ENCODE measurements at places on chromosomes 16 and 17.

GRCh38 chr17:39937447-39937846 is 9.9 kb downstream of the LRRC3C start:
- no peak for DNase-seq

DNA sequence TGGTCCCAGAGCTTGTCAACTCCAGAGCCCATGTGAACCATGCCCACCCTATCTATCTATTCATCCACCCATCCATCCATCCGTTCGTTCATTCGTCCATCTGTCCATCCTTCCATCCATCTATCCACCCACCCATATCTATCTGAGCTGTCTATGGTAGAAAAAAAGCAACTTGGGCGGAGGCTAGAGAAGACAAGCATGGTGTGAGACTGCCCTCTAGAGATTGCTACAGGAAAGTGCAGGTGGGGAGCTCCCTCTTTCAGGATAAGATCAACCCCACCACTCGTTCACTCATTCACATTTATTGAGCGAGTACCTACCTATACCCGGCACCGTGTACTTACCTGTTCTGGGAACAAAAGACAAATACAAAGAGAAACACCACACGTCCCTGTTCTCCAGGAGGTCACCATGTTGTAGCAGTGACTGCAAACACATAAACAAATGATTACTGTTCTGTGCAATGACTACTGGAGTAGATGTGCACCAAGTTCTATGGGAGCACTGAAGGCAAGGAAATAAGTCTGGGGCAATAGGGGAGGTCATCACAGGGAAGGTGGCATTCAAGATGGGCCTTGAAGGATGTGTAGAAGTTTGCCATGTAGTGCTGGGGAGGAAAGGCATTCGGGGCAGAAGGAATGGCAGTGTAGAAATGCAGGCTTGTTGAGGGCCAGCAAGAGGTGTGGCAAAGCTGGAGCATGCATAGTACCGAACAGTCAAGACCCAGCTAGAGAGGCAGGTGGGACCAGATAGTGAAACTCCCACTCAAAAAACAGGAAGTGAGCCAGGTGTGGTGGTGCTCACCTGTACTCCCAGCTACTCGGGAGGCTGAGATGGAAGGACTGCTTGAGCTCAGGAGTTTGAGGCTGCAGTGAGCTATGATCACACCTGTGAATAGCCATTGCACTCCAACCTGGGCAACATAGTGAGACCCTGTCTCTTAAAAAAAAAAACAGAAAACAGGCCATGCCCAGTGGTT is 13.4 kb upstream of the ATP5MC1 start:
- no peak for DNase-seq

- DNase-seq = no peak
These were observed 121.5 kb downstream of the CCDC182 start for GRCh38 chr17:57623620-57624019.

DNA sequence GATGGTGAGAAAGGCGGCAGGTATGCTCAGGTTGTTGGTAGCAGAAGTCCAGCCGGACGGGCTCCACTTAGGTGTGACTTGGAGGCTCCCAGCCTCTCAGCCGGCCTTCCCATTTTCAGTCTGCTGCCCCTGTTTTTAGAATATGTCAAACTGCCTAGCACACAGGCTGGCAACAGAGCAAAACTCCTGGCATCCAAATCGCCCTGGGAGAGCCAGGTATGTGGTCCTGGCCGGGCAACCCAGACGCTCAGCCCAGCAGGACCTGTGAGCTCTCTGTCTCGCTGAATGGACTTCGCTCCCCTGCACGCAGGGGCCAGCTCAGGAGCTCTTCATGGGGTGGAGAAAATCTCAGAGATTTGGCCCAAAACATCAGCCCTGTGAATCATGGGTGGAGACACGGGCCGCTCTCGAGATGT is 147.9 kb upstream of the CHMP6 start:
- no peak for DNase-seq

DNA sequence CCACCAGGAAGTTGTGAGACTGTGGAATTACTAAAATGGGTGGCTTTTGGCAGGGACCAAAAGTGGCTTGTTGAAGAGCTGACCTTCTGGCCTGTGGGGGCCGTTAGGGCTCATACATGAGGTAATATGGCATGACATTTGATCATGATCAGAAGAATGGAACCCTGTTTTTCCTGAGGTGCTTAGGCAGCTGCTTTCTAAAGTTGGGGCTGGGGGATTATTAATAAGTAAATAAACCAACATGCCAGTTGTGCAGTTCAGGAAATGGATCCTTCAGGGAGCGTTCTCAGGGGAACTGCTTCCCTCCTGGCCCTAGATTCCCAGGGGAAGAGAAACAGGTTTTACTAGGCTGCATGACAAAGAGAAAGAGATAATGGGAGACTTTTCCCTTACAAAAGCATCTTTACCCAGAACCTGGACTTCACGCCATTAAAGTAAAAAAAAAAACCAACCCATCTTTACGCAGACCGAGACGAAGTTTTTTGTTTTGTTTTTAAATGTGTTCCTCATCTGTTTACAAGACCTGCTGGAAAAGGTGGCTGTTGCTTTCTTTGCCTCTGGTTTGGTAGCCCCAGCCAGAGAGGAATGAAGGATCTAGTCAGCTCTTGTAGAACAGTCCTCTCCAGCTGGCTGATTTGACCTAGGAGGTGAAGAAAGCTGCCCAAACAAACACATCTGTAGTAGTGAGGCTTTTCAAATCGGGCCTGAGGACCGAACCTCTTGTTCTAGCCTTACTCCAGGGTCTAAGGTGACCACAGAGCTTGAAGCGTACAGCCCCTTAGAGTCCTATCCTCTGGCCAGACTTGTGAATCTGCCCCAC is 22.7 kb downstream of the YPEL2 start:
- no peak for DNase-seq

- no peak for DNase-seq
These were observed 3.4 kb upstream of the ACSF3 start for GRCh38 chr16:89090182-89090630.

GRCh38 chr16:468068-468821 is 42.8 kb downstream of the RAB11FIP3 start:
- no peak for DNase-seq

DNA sequence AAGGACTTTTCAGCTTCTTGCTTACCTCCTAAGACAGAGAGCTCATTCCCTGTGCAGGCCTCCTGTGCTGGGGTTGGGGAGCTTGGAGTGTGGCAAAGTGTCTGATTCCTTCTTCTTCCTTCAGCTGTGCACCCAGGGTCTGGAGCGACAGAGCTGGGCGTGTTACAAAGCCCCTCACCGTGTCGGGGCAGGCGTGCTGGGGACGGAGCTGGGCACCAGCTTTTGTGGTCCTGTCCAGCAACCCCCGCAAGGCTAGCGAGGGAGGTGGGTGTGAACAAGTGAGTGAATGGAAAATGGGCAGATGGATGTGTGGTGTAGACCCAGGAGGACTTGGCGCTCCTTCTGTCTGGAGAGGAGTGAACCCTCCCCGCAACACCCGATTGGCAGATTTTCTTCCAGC is 23.7 kb downstream of the SOX8 start:
- no peak for DNase-seq

GRCh38 chr16:31427441-31428278 is 500 bp downstream of the COX6A2 start:
- DNase-seq = no peak

GRCh38 chr17:42702446-42702845 is 20.1 kb downstream of the CNTNAP1 start:
- DNase-seq = no peak

DNA sequence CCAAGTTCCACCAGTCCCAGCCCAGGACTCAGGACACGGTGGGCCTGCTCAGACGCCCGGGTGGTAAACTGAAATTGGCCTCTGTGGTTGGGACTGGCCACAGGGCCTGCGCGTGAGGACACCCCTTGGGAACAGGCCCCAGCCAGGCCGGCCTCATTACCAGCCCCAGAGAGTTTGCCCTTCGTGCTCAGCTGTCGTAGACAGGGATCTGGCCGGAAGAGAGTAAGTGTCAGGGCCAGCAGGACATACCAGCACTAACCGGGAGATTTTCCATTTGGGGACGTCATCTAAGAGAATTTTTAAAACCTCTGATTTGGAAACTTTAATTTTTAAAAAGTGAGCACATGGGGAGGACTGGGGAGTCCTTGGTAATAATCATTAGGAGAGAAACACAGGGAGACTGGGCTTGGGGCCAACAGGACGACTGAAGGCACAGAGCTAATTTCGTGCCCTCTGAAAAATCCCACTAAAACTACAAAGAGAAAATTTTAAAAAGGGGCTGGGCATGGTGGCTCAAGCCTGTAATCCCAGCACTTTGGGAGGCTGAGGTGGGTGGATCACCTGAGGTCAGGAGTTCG is 2.4 kb upstream of the RBFOX3 start:
- DNase-seq = no peak

GRCh38 chr16:728131-728889 is 1.4 kb downstream of the HAGHL start:
- peak; percentile 41 for DNase-seq

DNA sequence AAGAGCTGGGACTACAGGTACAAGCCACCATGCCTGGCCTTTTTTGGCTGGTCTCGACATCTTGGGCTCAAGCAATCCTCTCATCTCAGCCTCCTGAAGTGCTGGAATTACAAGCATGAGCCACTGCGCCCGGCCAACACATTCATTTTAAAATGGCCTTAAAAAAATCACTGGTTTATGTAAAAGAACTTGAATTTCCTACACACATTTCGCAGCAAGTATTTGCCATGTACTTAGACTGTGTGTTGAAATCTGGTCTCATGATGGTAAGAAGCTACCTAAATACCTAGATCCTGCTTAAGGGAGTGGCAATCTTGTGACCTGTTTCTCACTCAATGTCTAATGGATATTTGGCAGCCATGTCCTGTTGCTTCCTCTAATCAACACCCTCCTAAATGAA is 8.5 kb upstream of the CYTH1 start:
- DNase-seq = no peak

- DNase-seq = no peak
These were observed 39.2 kb upstream of the IRX3 start for GRCh38 chr16:54325616-54326265.

DNA sequence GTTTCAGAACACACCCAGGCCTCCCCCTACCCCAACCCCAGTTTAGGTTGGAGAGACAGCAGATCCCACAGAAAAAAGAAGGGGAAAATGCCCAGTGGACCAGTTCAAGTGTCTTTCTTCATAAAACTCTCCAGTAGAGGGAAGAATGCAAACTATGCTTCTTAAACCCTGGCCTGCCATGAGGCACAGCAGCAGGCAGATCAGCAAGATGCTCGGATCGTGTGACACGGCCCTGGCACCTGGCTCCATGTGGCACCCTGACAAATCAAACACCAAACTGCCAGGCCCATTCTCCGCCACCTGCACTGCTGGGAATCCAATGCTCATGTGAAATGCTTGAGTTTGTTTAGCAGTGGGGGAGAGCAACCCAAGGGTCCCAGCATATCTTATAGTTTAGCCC is 166.8 kb downstream of the SOX9 start:
- DNase-seq = no peak

GRCh38 chr17:15440347-15440746 is 27.1 kb downstream of the CDRT4 start:
- no peak for DNase-seq

- no peak for DNase-seq
These were observed 4.7 kb upstream of the FAM20A start for GRCh38 chr17:68605914-68606313.

DNA sequence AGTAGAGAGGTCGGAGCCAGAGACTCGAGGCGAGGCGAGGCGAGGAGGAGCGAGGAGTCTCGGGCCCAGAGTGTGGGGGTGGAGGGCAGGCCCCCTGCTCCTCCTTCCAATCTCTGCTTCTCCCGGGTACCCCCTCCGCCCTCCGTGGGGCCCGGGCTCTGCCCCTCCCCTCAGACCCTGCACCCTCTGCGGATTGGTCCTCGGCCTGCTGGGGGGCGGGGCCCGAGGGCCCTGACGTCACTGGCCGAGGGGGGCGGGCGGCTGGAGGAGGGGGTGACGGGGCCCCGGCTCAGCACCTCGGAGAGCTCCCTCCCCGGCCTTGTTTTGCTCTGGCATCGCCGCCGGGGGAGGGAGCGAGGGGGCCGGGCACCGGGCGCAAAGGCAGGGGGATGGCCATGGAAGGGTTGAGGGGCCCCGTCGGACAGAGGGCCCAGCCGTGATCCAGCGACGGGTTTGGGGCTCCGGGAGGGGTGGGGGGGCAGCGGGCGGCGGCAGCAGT is at the start of gene RUNDC3A:
RUNDC3A (plus strand) TSS at position 282 of the 499 bp plus-strand sequence. CDS start 232 bp downstream, outside the sequence.
- no peak for DNase-seq

DNA sequence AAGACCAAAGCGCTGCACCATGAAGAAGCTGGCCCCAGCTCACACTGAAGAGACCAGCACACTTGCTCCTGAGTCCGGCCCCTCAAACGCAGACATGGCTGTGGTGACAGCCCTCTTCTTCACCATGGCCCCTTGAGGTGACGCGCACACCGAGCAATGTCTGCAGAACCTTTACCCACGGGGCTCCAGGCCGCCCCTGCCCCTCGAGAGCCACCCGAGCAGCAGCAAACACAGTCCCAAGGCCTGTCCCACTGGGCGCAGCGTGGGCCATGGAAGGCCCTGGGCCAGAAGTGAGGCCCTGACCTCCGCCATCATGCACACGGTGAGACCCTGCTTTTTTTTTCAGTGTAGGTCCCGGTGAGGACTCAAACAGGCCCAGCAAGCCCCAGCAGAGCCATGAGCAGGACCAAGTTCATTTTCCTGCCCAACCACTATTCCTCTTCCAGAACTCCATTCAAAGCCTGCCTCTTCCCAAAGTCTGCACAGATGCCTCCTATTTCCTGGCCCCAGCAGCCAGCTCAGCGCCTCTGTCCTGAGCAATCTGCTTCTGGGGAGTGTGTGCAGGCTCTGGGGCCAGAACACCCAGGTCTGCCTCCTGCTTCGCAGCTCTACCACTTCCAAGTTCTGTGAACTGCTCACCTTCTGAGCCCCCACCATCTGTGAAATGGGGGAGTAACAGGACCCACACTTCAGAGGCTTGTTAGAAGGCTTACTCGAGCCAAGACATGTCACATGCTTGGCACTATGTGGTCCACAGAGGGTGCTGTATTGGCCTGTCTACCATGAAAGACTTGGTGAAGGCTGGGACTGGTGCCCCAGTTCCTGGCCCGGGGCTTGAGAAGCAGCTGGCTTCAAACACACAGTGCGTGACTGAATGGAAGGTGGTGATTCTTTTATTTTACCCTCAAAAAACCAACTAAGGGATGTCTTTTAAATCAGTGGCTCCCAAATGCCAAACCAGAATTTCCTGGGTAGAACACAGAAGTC is 35.7 kb upstream of the GSG1L start:
- DNase-seq = no peak

- DNase-seq = no peak
These were observed 1.8 kb upstream of the RBFOX3 start for GRCh38 chr17:79612468-79613194.
